Stimulated activated CD8-positive, alpha-beta memory T cell treated with anti-CD3 and anti-CD28 coated beads, Interleukin-4, amount 100 ng/mL, for 4 hours (primary cell): ENCODE measurements at places on chromosomes 7 and 10.

GRCh38 chr10:36393801-36394200, 731.6 kb upstream of the ANKRD30A start:
- no peak for DNase-seq

DNA sequence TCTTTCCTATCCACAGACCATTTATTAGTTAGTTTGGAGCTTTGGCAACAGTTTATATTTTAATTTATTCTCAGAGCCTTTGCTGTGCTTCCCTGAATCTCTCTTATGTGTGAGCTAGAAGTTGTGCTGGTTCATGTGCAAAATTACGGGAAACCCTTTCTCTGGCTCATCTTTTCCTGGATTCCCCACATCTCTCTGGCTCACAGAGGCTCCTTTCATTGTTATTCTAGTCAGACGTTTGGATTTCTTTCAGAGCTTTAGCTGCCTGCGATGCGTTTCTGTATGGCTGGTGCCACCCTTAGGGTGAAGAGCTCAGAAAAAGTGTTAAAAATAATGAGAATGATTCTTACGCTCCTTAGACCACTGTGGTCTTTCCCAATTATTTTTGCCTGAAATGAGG, 53.3 kb downstream of the TPST1 start:
- no peak for DNase-seq

GRCh38 chr10:44993922-44994751, 6.6 kb upstream of the ZNF22 start:
- no peak for DNase-seq

GRCh38 chr7:127252778-127253280, at the start of gene GRM8:
Gene GRM8 (minus strand): TSS chr7:127252941.
- DNase-seq = no peak

GRCh38 chr10:96830511-96831199, 1.4 kb upstream of the LCOR start:
- peak; percentile 75 for DNase-seq

DNA sequence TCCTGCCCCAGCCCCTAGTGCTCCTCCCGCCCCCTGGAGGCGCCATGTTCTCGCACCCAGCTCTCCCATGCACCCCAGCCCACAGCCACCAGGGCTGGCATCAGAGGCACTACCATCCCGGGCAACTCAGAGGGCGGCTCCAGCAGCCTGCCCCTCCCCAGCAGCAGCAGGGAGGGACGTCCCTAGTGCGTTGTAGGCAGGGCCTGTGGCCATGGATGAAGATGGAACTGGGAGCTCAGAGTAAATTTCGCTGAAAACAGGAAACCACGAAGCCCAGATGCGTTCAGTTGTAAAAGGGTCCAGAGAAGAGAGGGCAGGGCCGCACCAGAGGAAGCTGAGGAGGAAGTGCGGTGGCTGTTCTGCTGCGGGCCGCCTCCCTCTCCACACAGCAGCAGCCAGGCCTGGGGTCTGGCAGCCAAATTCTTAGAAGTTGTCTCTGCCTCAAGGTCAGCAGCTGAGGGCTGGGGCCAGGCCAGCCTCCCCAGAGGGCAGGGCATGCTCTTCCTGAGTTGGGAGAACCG, 24.6 kb downstream of the VSIR start:
- DNase-seq = no peak

DNA sequence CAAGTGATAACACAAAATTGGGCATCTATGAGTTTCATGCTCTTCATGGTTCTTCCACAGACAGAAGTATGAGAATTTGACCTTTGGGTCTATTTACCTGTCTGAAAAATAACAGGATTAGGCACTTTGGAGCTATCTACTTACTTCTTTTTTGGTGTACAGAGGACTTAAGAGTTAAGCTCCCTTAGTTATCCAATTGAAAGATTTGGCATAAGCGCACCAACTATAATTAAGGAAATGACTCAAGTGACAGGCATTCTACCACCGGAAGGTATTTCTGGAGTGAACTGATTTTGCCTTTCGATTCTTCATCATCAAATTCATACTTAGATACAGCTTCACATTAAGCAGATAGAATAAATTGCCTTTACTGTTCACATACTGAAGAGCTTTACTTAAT, 43.9 kb downstream of the IFIT5 start:
- no peak for DNase-seq

DNA sequence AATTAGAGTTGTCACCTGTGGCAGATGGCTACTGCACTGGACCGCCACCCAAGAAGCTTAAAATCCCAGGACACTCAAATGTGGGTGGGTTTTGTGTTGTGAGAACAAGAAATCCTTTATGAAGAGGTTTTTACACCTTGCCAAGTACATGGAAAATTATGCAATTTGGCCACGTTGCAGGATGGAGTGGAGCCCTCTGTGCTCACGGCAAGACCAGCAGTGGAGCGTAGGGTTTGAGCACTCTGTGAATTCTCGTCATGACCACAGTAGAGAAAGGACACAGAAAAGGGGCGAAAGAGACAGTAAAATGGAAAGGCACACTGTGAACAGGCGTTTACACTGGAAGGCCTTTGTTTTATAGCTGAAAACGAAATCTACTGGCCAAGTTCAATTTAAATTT, 222.6 kb downstream of the ADARB2 start:
- DNase-seq = no peak

DNA sequence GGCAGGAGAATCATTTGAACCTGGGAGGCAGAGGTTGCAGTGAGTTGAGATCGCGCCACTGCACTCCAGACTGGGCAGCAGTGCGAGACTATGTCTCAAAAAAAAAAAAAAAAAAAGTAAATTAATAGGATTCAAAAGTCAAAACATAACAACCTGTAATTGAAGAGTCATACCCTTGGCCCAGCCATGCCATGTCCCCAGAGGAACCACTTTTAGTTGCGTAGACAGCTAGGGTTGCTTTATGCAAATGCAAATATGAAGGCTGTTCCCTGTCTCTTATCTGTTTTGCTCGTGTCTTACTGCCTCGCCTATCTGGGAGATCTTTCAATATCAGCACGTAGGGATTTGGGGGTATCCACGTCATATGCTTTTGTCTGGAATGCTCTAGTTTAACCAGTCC, 73.1 kb downstream of the PRKAG2 start:
- no peak for DNase-seq

DNA sequence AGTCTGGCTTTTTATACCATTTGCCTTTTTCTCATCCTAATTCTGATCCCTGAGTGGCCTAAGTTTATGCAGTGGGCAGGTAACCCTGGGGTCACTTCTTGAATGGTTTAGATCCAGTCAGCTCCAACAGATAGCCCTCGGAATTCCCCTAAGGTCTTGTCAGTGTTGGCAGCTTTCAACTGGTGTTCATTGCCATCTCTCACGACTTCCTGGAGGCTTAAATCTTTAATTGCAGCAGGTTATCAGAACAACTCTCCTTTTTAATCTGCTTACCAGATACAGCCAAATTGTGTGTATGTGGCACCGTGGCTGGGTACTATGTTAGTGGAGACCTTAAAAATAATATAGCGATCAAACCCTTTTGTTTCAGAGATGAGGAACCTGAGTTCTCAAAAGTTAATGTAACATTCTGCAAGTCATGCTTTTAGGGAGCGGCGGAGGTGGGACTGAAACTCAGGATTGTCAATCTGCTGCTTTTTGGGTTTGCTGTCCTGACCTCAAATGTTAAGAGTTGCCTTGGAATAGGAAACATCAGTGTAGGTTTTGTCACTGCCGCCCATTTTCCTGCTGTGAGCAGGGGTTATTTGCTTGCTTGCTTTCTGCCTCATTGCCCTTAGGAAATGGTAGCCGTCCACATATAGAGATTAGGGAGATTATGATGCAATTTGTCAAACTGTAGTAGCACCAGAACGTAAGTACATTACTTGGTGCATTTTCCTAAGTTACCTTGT, 818 bp downstream of the DLD start:
- no peak for DNase-seq

GRCh38 chr10:60434418-60435046, 44.9 kb upstream of the ANK3 start:
- DNase-seq = no peak

- no peak for DNase-seq
These were observed 973 bp downstream of the GPR158 start for GRCh38 chr10:25175527-25176420.

- DNase-seq = no peak
These were observed 1.4 kb downstream of the FBXW4 start for GRCh38 chr10:101693651-101693977.

DNA sequence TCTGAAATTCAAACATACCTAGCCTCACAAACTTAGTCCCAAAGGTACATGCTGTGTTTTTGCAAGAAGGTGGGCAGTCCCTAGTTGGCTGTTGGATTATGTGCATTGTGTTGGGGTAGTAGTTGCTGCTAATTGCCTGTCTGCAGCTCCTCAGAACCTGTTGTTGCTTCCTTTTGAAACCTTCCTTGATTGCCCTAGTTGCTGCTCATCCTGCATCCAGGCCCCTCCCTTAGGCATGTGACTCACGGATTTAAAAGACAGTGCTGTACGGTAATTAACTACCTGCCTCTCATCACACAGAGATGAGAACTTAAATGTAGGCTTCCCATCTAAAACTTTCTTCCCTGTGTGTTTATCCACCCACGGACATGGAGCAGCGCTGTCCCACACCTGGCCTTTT, 67.7 kb downstream of the BMPR1A start:
- DNase-seq = no peak

DNA sequence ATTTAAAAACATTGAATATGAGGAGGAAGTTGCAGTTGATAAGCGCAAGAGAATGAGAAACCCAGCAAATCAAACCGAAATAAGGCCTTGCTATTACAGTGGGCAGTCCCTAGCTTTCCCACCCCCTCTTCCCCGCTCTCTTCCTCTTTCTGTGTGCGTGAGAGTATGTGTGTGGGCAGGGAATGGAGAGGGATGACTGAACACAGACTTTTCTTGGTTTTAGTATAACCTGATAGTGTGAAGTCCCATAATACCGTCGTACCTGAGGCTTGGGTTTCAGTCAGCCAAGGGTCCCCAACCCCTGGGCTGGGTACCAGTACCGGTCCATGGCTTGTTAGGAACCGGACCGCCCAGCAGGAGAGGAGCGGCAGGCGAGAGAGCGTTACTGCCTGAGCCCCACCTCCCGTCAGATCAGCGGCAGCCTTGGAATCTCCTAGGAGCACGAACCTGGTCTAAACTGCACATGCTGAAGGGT, 255.3 kb downstream of the CELF2 start:
- DNase-seq = no peak

- no peak for DNase-seq
These were observed 221.7 kb upstream of the TCF7L2 start for GRCh38 chr10:112728118-112728883.

GRCh38 chr7:6317797-6318438, 45.5 kb upstream of the CYTH3 start:
- DNase-seq = no peak

DNA sequence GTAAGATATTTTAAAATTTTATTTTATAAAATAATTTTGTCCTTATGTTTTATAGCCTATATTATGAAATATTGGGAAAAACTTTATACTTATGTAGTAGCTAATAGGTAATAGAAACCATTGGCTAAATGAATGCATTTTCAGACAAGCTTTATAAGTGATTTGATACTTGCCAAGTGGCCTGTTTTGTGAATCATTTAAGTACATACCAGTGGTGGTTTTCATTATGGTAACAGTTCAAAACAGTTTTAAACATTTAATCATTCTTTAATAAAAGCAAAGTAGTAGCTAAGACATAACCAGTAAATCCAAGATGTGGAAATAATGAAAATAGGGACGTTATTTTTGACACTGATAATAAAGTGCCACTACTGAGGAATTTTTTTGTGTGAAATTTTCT, 182.2 kb downstream of the PHF14 start:
- no peak for DNase-seq
